ENCODE measurements at places on chromosomes 16 and 17.

GRCh38 chr16:72715267-72715666 is 332.7 kb downstream of the ZFHX3 start:
- no peak for DNase-seq

- no peak for DNase-seq
These were observed 6.3 kb downstream of the CCDC102A start for GRCh38 chr16:57530104-57530521.

- no peak for DNase-seq
These were observed 84.0 kb downstream of the NTN1 start for GRCh38 chr17:9105068-9105868.

GRCh38 chr17:69059458-69060175 is 1.1 kb downstream of the ABCA9 start:
- DNase-seq: no peak

DNA sequence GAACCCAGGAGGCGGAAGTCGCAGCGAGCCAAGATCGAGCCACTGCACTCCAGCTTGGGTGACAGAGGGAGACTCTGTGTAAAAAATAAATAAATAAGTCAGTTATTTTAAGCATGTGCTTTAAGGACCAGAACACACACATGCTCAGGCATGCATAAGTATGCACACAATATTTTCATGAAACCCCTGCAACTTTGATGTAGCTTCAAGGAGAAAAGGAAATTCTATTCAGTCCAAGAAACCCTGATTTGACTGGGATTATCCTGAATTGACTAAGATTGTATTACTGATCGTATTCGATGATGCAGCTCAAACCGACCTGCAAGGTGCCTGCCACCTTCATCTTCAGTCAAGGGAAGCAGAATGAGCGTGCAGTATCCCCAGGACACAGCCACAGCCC is 841 bp downstream of the TEKT5 start:
- no peak for DNase-seq

DNA sequence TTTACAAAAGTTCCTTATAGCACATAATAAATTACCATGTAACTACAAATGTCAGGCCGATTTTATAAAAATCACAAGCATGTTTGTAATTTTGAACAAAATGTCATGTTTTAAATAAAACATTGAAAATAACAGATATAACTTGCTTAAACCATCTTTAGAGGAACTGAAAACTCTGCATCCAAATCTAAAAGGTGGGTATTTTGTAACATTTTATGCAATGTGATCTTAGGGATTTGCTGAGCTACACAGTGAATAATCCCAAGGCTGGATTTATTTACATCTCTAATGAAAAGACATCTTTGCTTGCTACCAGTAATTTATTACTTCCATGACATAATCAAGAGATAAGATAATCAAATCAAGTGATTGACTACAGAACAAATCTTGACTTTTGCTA is 47.5 kb downstream of the N4BP1 start:
- DNase-seq: no peak

DNA sequence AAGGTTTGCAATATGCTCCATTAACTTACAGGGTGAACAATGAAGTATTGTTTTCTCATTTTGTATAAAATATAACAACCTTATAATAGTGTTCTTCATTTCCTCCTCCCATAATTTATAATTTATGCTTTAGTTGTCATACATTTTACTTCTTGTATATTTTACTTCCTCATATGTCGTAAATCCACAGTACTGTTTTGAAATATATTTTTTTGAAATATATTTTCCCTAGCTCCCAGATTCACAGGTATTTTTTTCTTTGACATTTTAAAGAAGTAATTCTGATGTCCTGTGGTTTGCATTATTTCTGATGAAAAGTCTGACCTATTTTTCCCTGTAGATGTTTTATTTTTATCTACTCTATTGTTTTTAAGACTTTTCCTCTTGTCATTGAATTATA is 52.7 kb downstream of the VMP1 start:
- DNase-seq: no peak

DNA sequence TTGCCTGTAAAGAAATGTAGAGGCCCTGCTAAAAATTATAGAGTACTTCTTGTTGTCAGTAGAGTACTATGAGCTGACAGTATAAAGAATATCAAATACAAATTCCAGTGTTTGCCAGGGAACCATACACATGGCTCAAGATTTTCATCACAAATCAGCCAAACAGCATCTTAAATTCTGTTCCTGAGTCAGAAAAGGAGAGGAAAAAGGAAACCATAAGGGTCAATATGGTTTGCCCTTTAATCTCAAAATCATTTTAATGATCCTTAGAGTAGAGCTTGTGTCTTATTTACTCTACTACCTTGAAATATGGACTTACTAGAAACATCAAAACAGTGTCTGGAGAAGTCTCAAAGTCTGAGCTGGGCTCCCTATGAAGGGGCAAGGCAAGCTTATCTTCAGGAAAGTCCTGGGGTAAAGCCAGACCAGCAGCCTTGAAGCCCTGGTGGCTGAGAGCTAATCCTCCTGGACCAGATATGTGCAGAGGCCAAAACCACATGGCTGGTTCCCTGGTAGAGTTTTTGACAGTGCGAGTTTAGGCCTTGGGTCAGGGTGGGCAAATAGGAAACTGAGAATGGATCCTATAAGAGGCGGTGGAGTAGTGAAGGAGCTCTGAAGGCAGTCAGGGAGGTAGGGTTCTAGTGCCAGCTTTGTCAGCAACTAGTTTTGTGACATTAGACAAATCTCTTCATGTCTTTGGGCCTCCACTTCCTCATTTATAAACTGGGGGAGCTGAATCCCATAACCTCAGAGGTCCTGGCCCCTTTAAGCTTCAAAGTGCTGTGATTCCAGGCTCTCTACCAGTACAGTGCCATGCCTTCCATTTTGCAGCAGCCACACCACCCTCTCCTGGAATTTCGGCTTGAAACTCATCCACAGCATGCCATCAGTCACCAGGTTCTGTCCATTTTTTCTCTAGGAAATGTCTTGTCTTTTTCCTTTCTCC is 38.9 kb downstream of the MRTFB start:
- DNase-seq: no peak

GRCh38 chr16:54242199-54242598 is 44.4 kb downstream of the IRX3 start:
- no peak for DNase-seq

Data from NCI-H774 (cell line).